Activated effector memory CD4-positive, alpha-beta T cell treated with Interleukin-2 at 50 U/mL for 16 hours (primary cell): ENCODE measurements at places on chromosomes 5 and 9.

DNA sequence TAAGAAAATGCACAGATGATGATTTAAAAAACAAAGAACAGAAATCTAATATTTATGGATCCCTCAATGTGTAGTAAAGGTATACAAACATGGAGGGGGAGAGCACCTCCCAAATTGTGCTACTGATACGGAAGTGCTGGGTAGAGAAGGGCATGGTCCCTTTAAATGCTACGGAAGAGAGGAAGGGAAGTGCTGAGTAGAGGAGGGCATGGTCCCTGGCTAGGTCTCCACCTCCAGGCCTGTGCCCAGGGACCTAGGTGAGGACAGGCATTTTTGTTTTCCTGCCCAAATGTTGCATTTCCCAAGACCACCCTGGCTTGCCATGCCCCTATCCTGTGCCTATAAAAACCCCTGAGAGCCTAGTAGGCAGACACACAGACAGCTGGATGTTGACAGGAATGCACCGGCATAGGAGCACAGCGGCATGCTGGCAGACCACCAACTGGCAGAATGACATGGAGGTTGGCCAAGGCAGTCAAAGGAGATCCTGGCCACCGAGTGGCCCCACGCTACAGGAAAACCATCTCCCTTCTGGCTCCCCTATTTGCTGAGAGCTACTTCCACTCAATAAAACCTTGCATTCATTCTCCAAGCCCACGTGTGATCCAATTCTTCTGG, 62.1 kb upstream of the SPDL1 start:
- DNase-seq = no peak

- no peak for DNase-seq
Measured at GRCh38 chr5:89324990-89325389, 442.0 kb upstream of the MEF2C start.

GRCh38 chr5:135116160-135116561, 82.1 kb upstream of the PITX1 start:
- no peak for DNase-seq

GRCh38 chr5:100690036-100690560, 154.9 kb downstream of the FAM174A start:
- no peak for DNase-seq

- no peak for DNase-seq
Measured at GRCh38 chr5:153755913-153756500, 265.5 kb downstream of the GRIA1 start.

GRCh38 chr5:2763533-2763794, 12.0 kb upstream of the IRX2 start:
- DNase-seq = no peak

GRCh38 chr9:101628173-101628572, 33.4 kb upstream of the PPP3R2 start:
- no peak for DNase-seq

GRCh38 chr9:35682051-35682450, 7.7 kb downstream of the TPM2 start:
- no peak for DNase-seq

- DNase-seq = no peak
Measured at GRCh38 chr5:78801413-78801812, 152.8 kb upstream of the LHFPL2 start.

- no peak for DNase-seq
Measured at GRCh38 chr5:62717301-62717933, 138.8 kb downstream of the LRRC70 start.

DNA sequence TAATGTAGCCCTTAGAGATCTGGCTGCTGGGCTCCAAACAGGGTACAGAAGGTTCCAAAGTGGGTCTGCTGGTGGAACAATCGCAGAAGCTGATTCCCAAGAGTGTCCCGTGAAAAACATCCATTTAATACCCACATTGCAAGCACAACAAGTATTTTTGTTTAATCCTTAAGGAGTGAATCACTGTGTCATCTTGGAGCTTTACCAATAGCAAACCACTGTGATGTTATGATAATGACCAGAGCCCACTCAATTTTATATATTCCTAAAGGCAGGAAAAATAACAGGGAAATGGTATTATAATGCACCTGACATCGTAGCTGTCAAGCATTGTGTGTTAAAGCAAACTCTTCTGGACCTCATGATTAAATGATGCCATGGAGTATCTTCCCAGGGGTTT, 291.9 kb downstream of the FBXL7 start:
- DNase-seq = no peak

GRCh38 chr9:125574126-125574877, 132.7 kb downstream of the MAPKAP1 start:
- DNase-seq = no peak

GRCh38 chr5:90547072-90547536, 11.5 kb upstream of the ADGRV1 start:
- no peak for DNase-seq

DNA sequence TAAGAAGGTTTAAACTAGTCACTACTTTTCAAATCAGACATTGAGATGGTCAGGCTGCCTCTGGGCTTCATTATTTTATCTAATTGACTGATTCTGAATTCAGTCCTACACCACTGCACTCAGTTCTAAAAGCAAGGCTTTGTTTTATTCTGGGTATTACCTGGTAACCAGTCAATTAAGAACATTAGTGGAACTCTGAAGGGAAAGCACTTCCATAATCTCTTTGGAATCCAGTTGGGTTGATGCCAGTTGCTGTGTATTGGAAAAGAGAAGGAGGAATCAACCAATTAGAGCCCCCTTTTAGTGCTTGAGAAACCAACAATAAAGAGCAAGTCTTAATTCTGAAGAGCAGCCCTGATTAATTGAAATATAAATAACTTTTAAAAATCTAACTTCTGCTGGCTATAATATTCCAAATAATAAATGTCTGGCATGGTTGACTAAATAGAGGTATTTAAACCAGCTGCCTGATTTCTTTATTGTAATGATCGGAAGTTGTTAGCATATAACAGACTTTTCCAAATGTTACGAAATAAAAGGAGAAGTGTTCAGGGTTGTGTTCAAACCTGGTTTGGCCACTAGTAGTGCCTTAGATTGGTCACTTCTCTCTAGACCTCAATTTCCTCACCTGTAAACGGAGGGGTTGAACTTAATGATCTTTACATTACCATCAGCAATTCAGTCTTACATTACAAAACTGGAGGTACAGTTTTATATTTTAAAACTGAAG, 32.0 kb downstream of the CPEB4 start:
- DNase-seq = no peak

GRCh38 chr5:125033602-125034001, 287.2 kb upstream of the ZNF608 start:
- no peak for DNase-seq

DNA sequence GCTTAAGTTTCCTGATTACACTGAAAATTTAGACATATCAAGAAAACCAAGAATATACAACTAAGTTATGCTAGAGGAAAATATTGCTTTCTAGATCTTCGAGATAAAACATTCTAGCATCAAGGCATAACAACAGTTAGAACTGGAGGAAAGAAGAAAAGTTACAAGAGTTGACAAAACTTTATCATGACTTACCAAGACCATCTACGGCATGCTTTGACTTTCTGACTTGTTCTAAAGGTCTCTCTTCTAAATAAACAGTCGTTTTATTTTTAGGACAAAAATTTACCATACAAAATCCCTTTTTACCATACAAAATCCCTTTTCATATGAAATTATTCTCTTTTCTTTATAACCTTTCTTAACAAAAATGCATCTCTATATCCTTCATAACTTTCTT, 1110.1 kb upstream of the CDH10 start:
- no peak for DNase-seq

- no peak for DNase-seq
Measured at GRCh38 chr5:175555168-175555785, 76.9 kb downstream of the SFXN1 start.

- no peak for DNase-seq
Measured at GRCh38 chr9:99350461-99350860, 128.4 kb downstream of the SEC61B start.

- no peak for DNase-seq
Measured at GRCh38 chr5:102295534-102296177, 428 bp downstream of the SLCO4C1 start.

- no peak for DNase-seq
Measured at GRCh38 chr9:84151640-84152039, 171.0 kb downstream of the RMI1 start.

DNA sequence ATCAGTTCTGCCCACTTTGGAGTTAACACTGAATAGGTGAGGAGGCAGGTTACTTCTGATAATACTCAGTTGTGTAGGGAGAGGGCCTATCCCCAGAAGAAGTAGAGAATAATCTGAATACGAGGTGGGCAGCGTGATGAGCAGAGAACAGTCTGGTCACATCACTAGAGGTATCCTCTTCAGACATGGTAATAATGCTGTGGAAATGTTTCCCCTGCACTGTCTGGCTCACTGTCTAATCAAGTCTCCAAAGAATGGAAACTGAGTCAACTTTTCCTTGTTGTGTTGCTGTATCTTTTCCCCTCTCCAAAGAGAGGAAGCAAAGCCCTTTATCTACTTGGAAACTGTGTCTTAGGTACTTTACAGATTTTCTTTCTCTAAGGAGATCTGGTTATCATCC, 110.9 kb upstream of the ANKRD55 start:
- no peak for DNase-seq

DNA sequence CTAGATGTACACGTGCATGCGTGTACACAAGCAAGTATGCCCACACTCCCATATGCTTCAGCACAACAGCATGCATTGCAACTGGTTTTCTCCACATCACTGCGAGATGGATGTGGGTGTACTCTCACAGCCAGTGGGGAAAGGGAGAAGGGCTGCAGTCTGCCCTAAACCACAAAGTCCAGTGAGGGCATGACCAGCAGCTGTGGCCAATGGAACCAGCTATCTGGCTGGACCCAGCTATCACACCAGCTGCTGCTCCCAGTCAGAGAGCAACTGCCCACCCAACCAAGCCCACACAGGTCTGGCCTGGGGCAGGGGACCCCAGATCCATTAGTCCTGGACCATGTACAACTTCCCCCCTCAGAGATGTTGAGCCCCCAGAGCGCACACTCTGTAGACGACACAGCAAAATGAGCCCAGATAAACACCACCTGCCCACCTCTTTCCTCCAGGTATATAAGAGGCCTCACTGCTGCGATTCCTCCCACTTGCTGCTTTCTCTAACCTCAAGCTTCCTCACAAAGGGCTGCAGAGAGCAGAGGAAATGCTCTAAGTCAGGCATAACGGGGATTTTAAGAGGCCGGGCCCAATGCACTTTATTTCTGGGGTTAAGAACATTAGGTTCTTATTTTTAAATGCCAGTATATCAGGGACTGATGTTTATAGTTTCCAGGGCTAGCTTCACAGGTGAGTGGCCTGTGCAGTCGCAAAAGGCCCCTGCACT, 39.0 kb downstream of the SHB start:
- DNase-seq = no peak

GRCh38 chr5:178241688-178242231, 9.2 kb upstream of the PHYKPL start:
- no peak for DNase-seq

DNA sequence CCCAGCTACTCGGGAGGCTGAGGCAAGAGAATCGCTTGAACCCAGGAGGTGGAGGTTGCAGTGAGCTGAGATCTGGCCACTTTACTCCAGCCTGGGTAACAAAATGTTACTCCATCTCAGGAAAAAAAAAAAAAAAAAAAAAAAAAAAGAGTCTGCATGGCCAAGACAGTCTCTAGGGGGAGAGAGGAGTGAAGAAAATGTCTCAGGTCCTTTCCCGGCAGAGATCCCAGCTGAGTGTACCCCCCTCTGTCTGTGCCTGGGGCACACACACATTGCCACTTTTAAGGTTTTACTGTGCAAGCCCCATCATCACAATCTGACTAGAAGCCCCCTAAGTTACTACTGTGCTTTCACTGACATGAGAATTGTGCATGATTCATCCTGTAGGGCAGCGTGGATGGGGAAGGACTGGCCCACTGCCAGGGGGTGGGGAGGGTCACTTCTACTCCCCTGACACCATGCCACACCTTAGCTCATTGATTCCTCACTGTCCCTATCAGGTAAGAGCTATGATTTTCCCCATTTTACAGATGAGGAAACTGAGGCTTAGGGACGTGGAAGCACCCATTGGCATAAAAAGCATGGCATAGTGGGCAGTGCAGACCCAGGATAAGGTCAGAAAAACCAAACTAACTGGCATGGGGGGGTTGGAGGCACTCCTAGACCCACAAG, 102.3 kb upstream of the LARP1 start:
- no peak for DNase-seq

- DNase-seq = no peak
Measured at GRCh38 chr5:60960591-60960990, 15.6 kb downstream of the NDUFAF2 start.

DNA sequence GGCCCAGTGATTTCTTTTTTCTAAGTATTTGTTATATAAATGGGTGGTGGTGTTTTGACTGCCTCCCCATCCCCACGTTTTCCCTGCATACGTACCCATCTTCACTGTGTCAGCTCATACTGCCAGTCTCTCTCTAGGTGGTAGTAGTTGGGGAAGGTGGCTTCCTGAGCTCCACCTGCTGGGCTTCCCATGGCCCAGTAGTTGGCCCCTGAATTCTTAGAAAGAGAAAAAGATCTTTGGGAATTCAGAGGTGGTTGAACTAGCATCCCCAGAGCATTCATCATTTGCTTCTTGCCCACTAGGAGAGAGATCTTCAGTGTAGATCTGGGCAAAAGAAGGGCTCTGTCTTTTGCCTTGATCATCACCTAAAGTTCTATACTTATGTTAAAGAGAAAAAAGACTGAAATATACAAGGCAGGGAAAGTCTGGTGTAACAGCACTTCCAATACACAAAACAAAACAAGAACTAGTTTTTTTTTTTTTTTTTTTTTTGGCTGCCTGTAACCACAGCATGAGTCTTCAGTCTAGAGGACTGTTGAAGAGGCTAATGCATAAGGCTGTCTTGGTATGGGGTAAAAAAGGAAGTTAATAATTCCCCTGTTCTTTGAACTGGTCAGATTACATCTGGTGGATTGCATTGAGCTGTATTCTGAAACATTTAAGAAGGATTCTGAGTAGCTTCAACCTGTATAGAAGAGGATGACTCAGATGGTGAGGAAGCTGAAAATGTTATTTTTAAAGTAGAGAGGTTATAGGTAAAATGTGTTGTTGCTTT, 128.7 kb downstream of the ATG10 start:
- no peak for DNase-seq

GRCh38 chr5:36606036-36606427, 374 bp upstream of the SLC1A3 start:
- no peak for DNase-seq

DNA sequence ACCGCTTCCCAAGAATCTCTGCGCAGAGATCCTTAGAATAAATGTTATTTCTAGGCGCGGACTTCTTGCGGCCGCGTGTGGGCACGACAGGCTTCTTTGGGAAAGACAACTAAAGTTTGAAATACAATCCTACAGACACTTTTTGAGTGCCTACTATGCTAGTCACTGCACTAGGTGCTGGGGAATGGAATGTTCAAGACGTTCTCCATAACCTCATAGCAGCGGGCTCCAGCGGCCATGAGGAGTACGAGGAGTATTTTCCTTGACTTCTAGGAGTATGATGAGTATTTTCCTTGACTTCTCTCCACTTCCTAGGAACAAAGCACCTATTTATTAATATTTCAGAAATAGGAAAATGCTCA, 636 bp upstream of the PWWP2A start:
- no peak for DNase-seq
